Sigmoid colon (tissue), 7 donors: ENCODE measurements at places on chromosomes 3 and 15. TPM values are rescaled to one million over a fixed set of nuclear protein-coding genes. Genes with fewer than 3 reads are reported as not detected.

DNA sequence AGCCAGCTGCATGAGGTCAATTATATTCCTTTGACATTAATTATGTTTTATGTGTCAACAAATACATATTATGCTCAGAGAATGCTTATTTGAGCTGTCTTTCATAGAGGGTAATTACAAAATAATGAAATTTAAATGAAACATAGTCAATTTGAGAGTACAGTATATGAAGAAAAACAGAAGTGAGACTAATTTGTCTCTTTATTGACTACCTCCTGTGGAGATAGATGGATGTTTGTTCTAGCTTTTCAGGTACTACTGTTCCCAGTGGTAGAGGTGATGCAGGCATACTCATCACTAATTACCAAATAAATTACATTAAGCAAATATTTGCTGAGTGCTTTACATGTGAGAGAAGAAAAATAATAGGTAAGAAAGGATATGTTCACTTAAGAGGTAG is 1129.6 kb downstream of the OTOL1 start:
- no peak for DNase-seq

DNA sequence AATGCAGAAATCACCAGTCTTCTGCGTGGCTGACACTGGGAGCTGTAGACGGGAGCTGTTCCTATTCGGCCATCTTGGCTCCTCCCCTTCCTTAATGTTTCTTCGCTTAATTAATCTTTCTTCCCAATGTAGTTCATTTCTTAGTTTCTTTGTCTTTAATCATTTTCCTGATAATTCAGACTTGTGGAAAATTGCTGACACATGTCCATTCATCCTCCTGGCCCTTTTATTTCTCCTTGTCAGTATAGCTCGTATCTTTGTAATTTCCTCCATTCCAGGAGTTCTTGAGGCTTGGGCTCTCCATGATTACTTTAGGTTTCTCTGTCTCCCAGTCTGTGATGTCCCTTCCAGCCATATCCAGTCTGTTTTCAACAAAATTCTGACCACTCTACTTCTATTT is 98.7 kb downstream of the UBE2E2 start:
- DNase-seq: no peak

- no peak for DNase-seq
These were observed 11.6 kb downstream of the SCN5A start for GRCh38 chr3:38637906-38638305.

- DNase-seq: no peak
These were observed 562.9 kb downstream of the MECOM start for GRCh38 chr3:169100616-169101015.

GRCh38 chr3:41002104-41002503 is 197.2 kb upstream of the CTNNB1 start:
- DNase-seq: no peak

DNA sequence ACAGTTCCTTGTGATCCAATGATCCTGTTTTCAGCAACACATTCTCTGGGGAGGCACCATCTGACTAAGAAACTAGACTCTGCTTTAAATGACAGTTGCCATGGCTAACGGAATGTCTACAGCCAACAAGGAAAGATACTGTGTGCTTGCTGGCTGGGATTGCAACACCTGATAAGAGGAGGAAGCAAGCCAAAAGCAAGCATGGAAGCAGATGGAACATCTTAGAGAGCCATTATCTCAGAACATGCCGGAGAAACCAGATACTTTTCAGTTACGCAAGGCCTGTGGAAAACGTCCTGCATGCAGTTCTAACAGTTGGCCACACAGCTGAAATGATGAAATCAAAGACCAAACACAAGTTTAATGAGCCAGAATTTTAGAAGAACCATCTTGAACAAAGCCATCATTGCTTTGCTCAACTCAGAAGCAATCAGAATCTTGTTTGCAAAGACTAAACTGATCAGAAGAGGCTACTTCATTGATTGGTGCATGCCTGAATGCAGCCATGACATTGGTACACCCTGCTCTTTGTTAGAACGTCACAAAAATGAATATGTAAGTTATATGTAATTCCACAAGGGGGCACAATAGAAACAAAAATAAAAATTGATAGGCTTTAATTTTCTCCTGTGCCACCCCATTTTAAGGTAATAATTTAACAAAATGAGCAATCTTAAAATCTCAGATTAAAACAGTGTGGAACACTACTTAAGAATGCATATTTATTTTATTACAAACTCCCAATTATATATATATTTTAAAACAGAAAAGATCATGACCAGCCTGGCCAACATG is 50.8 kb downstream of the GXYLT2 start:
- peak; percentile 86 for DNase-seq

DNA sequence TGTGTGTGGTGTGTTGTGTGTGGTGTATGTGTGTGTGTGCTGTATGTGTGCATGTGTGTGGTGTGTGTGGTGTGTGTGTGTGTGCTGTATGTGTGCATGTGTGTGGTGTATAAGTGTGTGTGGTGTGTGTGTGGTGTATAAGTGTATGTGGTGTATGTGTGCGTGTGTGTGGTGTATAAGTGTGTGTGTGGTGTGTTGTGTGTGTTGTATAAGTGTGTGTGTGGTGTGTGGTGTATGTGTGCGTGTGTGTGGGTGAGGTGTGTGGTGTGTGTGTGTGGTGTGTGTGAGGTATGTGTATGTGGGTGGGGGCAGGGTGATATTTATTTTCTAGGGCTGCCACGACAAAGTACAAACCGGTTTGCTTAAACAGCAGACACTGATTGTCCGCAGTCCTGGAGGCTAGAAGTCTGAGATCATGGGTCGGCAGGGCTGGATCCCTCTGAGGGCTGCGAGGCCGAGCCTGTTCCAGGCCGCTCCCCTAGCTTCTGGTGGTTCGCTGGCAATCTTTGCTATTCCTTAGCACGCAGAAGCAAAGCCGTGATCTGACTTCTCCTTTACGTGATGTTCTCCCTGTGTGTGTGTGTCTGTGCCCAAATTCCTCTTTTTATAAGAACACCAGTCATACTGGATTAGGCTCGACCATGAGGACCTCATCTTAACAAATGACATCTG is 160.2 kb downstream of the XXYLT1 start:
- DNase-seq: peak; percentile 85

- DNase-seq: peak; percentile 79
These were observed 61.1 kb downstream of the AAGAB start for GRCh38 chr15:67193223-67193990.

Gene CAMKV
- not detected for total RNA-seq

Gene RTP3
- total RNA-seq: not detected

Gene SYNM
- 1,227 TPM for total RNA-seq
